ENCODE measurements at places on chromosomes 1 and 21.

- DNase-seq = no peak
Observed at GRCh38 chr1:29518183-29518835, 282.0 kb downstream of the PTPRU start.

- DNase-seq = peak; percentile 75
Observed at GRCh38 chr1:96370757-96371156, 350.8 kb upstream of the PTBP2 start.

GRCh38 chr21:45535341-45536081 is 6.7 kb downstream of the SLC19A1 start:
- DNase-seq = no peak

- DNase-seq = no peak
Observed at GRCh38 chr1:230915078-230915477, 46.8 kb upstream of the C1orf198 start.

- DNase-seq = no peak
Observed at GRCh38 chr1:26717017-26717491, 21.2 kb downstream of the ARID1A start.

GRCh38 chr1:223212441-223212840 is 69.4 kb upstream of the TLR5 start:
- DNase-seq = no peak

DNA sequence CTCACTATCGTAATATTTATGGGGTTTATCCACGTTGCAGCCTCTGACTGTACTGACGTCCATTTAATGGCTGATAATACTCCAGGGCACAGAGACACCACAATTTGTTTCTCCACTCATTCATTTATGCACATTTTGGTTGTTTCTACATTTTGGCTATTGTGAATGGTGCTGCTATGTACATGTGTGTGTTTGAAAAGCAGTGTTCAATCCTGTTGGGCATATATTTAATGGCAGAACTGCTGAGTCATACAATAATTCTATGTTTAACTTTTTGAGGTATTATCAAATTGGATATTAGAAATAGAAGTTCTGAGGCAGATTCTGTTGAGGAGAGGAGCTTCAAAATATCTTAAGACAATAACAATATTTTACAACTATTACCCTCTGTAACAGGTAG is 39.0 kb upstream of the NADK start:
- no peak for DNase-seq

DNA sequence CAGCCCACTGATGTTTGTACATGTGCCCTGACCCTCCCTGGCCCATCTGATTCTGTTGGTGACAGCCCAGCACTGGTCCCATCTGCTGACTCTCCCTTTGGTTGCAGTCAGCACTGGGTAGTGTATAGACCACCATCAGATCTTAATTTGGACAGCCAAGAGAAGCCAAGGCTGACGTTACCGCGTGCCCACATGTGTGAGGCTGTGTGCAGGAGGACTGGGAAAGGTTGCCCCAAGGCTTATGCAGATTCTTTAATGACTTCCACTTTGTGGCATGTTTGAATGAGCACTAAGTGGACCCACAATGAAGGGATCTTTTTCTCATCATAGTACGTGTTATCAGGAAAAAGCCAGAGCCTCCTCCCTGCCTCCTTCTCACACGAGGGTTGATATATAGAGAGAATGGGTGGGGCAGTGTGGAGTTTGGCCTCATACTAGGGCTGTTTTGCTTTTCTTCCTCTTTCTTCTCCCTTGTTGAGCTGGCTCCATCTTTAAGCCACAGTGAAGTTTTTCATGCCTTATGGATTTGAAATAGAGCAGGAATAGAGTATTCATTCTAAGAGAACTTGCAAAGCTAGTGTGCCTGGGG is 93.5 kb downstream of the NAV1 start:
- no peak for DNase-seq

GRCh38 chr1:7013833-7014639 is 228.8 kb downstream of the CAMTA1 start:
- DNase-seq = no peak

DNA sequence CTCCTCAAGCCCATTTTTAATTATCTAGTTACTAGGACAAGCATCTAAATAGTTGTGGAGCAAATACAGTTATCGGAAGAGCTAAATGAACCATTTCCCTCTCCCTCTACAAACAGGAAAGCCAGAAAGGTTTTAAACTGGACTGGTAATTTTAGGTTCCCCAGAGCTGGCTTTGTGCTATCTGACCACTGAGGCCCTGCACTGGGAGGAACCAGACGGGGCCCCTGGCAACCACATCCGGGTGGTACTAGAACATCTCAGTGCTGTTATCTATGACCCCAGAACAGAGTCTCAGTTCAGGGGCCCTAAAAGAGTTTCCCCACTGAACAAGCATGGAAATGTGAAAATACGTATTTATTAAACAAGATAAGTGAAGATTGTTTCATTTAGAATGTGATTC is 7.7 kb upstream of the RSPH1 start:
- DNase-seq = no peak

- no peak for DNase-seq
Observed at GRCh38 chr1:7393136-7393535, 378.0 kb upstream of the VAMP3 start.

DNA sequence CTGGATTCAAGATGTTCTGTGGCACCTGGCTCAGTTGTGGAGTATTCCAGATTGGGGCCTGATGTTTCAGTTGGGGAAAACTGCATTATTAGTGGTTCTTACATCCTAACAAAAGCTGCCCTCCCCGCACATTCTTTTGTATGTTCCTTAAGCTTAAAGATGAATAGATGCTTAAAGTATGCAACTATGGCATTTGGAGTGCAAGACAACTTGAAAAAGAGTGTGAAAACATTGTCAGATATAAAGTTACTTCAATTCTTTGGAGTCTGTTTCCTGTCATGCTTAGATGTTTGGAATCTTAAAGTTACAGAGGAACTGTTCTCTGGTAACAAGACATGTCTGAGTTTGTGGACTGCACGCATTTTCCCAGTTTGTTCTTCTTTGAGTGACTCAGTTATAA is 7.2 kb downstream of the FPGT start:
- no peak for DNase-seq

GRCh38 chr1:75999034-75999433 is 66.8 kb upstream of the ASB17 start:
- DNase-seq = peak; percentile 28

DNA sequence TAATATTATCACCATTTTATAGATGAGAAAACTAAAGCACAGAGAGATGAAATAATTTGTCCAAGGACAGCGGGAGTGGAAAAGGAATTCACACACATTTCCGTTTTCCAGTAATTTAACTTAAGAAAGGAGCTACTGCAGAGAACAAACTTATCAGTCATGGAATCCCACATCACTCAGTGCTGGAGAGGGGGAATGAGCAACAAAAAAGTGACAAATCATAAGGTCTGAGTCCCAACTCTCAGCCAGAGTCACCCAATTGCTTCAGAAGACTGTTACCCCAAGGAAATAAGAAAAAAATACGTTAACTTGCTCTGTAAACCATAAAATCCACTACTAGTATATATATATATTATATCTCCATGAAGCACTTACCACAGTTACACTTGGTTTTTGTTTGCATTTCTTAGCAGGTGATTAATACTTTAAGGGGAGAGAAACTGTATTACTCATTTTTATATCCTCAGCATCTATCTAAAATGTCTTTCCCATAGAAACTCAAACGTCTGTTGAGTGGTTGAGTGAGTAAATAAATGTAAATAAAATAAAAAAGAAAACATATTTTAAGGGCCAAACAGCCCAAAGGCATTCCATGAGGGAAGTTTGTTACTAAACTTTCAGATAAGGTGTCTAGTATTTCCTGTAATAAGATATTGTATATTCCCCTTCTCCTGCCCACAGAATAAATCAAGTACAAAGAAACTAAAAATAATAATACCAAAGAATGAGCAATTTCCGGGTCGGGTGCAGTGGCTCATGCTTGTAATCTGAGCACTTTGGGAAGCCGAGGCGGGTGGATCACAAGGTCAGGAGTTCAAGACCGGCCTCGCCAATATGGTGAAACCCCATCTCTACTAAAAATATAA is 76.8 kb downstream of the SLC45A1 start:
- DNase-seq = peak; percentile 84

DNA sequence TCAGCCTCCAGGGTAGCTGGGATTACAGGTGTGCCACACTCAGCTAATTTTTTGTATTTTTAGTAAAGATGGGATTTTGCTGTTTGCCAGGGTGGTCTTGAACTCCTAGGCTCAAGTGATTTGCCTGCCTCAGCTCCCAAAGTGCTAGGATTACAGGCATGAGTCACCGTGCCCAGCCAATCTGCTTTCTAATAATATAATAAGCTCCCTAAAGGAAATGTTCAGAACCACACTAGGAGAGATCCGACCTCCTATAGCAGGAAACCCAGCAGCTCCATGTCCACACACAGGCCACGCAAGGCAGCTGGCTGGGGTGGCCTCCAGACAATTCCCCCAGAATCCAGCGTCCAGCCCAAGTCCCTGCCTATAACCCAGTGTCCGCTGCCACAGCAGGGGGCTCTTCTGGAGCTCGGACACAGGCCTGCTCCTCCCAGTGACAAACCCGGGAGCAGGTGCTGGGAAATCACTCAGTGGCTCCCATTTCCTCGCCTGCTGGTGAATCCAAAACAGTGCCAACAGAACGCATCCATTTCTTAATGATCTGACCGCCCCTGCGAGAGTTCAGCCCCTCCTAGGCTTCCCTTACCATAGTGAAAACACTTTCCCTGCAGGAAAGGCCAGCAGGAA is 7.5 kb downstream of the RIPK4 start:
- peak; percentile 77 for DNase-seq

- peak; percentile 99 for DNase-seq
Observed at GRCh38 chr1:32703479-32704291, 1.1 kb upstream of the SYNC start.

DNA sequence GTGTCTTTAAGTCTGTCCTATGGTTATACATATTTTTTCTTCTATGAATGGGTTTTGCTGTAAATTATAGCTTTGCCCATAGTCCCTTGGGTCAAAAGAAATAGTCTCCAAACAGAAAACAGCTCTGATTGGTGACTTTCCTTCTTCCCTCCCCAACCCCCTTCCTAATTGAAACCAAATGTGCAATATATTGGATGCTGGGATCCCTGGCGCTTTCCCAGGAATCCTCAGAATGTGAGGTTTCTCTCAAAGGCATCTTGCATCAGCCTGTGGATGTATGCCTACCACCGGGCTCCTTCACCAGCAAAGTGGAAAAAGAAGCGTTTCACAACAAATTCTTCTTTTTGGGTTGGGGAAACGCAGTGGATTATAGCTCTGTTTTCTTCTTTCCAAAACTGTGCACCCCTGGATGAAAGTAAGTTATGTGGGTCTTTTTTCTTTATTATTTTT is at the start of gene DDR2:
DDR2 (plus strand) TSS at position 248 of the 450 bp plus-strand sequence. CDS start 86,600 bp downstream, outside the sequence.
- DNase-seq = peak; percentile 83

DNA sequence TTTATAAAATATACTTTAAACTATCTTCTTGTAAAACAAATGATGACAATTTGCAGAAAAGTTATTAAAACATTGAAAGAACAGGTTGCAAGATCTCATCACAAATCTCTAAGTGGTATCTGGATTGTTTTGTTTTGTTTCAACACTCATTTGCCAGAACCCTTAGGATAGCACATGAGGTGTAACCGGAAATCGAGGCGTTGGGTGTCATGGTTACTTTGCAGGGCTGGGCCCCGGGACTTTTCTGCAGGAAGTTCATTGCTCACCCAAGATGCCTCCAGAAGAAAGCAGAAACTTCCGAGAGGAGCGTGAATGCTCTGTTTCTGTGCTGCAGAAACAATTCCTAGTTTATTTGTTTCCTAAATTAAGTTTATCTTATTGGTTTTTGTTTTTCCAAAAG is 2.5 kb downstream of the DISC1 start:
- peak; percentile 42 for DNase-seq

DNA sequence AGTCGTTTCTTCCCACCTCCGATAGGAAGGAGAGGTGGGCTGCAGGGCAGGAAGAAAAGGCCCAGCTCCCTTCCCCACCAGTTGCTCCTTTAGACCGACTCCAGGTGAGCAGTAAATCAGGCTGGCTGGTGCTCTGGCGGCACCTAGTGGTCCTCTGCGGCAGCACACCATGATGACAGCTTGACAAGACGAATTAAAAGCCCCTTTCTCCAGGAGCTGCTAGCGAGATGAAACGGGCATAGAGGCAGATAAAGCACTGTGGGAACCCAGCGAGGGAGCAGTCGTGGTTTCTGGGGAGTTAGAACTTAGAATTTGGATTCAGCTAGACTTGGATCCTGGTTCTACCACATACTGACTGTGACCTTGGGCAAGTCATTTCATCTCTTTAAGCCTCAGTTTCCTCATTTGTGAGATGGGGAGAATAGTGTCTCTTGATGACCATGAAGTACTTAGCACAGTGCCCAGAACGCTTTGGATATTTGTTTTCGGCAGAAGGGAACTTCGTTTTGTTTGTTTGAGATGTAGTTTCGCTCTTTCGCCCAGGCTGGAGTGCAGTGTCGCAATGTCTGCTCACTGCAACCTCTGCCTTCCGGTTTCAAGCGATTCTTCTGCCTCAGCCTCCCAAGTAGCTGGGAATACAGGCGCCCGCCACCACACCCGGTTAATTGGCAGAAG is 21.8 kb upstream of the COL9A2 start:
- DNase-seq = peak; percentile 89

DNA sequence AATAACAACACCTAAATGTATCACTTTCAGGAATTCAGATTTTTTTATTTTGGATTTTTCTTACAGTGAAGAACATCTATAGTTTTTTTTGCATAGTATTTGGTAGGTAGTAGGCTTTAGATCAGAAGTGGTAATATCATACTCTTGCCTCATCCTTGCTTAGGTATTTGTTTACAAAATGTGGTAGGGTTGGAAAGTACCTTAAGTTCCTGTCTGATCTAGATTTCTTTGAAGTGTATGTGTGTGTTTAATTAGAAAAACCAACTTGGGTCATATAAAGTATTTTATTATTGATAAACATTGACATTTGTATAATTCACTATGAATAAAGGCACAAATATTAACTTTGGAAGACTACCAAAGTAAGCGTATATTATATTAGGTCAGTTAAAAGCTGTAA is 85.3 kb upstream of the GPR88 start:
- DNase-seq = no peak

DNA sequence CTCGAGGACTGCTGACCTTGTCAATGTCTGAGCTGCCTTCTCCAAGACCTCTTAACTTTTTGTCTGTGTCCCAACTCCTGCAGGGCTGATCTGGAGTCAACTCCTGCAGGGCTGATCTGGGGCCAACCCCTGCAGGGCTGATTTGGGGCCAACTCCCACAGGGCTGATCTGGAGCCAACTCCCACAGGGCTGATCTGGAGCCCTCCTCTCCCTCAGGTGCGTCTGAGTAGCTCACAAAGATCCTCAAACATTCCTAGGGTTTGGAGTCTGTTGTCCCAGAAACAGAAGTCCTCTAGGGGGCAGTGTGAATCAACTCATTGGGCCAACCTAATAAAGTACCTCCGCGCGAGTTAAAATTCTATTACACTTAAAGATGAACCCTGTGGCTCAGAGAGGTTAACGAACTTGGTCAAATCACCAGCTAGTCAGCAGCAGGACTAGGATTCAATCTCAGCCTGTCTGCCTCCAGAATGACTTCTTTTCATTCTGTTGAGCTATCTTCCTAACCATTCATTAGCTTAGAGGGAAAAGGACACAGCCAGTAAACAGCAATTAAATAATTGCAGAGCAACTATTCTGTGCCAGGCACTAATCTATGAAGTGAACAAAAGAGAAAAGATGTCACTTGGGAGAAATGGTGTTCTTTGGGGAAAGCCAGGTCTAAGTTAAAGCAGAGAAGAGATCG is 17.2 kb upstream of the RLF start:
- DNase-seq = peak; percentile 63

All from Daoy (cell line).